WERI-Rb-1 (cell line): ENCODE measurements at places on chromosomes 6 and 20.
A peak's percentile ranks its signal among the peaks of the same experiment; 100 is the strongest.

- DNase-seq, result no peak
Measured at GRCh38 chr6:11241793-11242201, 9.3 kb upstream of the NEDD9 start.

GRCh38 chr6:15801912-15802311 is 139.1 kb upstream of the DTNBP1 start:
- DNase-seq, result no peak

DNA sequence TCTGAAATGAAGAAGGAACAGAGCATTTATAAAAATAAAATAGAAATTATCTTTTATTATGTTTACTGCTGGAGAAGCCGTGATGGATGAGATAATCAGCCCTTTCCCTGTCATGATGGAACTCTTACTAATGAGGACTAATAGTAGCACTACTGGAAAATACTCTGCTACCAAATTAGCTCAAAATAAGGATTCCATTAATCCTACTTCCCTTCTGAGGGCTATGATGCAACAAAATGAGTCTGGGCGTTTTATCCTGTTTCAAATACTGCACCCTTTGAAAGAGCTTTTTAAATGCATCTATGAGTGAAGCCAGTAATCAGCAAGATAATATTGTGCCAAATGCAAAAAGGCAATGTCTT is 59.3 kb upstream of the CARMIL1 start:
- no peak for DNase-seq

DNA sequence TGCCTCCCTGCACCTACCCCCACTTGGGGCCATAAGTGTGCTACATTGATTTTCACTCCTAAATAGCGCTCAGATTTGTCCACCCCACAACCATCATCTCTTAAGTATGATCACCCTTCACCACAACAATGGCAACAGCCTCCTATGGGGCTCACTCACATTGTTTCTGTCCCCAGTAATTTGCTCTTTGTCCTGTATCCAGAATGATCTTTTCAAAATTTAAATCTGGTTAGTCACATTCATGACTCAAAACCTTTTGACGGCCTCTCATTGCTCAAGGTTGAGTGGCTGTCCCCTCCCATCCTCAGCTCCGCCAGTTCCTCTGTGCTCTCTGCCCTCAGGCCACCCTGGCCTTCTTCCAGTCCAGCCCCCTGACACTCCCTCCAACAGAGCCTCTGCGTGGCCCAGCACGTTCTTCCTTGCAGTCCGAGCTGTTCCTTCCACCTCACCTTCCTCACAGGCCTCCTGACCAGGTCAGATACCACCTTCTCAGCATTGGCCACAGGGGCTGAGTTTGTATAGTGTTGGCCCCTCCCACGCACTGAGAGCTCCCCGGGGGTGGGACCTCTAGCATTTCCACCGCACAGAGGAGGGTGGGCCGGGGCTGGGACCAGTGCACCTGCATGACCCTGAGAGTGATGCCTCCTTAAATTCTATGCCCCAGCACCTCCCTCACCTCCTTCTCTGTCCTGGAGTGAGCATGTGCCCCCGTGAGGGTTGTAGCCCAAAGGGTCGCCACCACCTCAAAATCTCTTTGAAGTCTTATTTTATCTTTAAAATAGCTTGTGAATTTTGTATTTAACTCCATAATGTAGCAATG is 2.4 kb upstream of the PPP1R3G start:
- DNase-seq, result no peak

DNA sequence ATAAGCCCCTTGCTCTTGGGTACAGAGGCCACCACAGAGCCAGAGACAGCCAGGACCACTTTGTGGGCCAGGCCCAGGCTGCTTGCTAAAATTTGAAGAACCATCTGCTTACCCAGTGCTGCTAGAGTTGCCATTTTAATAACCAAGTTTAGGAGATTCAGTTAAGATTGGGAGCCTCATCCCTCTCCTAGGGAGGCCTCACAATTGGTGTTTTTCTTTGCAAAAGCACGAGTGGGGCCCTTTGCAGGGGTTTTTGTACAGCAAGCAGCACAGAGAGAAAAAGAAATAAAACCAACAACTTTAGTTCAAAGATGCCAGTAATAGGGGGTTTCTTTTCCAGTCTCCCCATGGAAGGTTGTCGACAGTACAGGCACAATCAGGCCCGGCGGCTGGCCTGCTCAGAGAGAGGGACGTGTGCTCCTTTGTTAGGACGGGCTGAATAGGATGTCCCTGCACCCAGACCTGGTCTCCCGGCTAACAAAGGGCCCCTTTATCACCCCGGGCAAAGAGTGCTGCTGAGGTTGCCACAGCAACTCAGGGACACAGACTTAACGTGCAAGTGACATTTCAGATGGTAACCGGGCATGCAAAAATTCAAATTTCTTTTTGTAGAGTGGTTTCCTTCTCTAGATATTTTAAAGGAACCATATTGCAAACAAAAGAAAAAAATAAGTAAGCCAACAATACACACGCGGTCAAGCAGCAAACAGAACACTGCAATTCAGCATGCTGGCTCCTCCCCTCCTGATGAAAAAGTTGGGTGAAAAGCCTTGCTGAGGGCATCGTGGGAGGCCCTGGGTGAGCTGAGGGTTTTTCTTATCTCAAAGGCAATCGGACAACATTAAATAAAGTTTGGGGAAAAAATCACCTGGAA is 10.5 kb upstream of the TOX2 start:
- no peak for DNase-seq

GRCh38 chr20:24995741-24996448 is 3.3 kb upstream of the APMAP start:
- no peak for DNase-seq

- DNase-seq, result no peak
Measured at GRCh38 chr20:37729909-37730308, 36.1 kb downstream of the CTNNBL1 start.

- DNase-seq, result no peak
Measured at GRCh38 chr6:16681260-16681873, 79.9 kb downstream of the ATXN1 start.

DNA sequence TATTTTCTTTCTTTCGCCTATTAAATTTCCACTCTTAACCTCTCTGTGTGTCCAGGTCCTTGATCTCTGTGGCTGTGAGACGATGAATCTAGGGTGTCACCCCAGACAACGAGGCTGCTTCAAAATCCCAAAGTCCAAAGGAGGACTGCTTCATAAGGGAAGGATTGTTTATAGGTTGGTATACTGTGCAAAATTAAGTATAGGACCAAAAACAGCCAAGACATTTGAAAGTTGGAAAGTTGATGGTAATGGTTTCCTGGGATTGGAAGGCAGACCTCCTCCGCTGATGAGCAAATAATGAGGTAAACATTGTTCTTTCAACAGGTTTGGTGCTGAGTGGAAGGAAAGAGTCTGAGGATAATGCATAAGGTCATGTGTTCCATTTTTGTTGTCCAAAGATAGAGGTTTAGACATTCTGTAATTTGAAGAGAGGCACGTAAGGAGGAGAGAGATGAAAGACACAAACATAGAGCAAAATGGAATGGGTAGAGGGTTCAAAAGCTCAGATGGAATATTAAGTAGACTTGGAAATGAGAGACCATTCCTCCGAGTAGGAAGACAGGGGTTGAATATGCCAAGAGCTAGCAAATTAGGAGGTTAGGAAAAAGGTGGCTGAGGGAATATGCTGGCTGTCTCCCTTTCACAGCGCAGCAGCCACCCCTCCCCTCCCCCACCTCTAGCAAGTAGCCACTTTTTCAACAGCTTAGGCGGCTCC is 24.8 kb downstream of the ZNF311 start:
- peak; percentile 64 for DNase-seq

DNA sequence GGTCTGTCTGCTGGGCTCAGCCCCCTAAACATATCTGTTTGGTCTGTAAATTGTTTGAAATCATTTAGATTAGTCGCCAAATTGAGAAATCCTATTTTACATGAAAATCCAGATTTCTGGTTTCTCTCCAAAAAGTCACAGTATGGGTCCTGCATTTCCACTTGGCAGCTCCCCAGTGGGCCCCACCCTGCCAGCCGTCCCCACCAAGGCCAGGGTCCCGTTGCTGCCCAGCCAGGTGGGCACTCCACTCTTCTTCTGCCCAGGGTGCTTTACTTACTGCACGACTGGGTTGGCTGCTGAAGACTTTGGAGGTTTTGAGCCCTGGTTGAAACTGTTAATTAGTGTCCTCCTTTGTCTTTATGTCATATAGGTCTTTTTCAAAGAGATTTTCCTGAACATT is 50.4 kb downstream of the ARFGEF2 start:
- no peak for DNase-seq

GRCh38 chr6:147417954-147418353 is 90.5 kb upstream of the SAMD5 start:
- DNase-seq, result no peak

DNA sequence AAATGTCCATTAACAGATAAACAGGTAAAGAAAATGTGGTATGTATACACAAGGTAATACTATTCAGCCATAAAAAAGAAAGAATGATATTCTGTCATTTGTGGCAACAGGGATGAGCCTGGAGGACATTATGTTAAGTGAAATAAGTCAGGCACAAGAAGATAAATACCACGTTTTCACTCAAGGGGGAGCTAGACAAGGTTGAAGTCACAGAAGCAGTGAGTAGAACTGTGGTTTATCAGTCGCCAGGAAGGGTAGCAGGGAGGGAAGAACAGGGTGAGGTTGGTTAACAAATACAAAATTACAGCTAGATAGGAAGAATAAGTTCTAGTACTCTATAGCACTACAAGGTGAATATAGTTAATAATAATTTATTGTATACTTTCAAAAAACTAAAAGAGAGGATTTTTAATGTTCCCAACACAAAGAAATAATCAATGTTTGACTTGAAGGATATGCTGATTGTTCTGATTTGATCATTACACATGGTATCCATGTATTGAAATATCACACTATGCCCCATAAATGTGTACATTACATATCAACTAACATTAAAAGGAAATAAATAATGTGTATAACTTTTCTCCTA is 21.1 kb downstream of the RTN4IP1 start:
- DNase-seq, result peak; percentile 27

DNA sequence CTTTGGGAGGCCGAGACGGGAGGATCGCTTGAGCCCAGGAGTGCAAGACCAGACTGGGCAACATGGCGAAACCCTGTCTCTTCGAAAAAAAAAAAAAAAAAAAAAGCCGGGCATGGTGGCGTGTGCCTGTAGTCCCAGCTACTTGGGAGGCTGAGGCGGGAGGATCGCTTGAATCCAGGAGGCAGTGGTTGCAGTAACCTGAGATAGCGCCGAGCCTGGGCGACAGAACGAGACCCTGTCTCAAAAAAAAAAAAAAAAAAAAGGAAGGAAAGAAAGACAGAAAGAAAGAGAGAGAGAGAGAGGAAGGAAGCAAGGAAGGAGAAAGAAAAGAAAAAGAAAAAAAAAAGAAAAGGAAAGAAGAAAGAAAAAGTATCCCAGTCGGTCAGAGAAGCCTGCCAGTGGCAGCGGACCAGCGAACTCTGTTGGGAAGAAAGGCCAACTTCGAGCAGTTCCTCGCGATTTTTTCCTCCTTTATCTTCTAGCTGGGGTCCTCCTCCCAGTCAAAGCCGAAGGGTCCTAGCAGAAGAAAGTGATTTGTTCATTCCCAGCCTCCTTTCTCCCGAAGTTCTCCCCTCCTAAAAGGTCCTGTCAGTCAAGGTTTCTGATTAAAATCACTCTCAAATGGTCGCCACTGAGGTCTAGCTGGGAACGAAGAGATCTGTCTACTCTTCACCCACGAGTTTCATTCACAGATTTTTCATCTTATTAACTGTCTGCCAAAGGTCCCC is 2.4 kb upstream of the SYCP2L start:
- DNase-seq, result no peak

DNA sequence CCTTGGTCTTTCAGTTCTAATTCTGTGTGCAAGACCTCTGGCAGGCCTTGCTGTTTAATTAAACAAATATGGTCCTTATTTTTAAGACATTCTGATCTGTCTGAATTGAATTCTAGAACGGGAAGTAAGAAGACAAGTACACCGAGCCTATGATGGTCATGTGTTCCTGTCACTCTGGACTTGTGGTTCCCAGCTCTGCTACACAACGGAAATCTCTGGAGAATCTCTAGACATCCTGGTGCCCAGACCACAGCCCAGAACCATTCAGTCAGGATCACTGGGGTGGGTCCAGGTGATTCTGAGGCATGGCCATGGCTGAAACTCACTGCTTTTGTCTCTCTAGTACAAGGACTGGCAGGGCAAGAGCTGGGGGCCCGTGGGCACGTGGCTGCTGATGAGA is 15.9 kb upstream of the KCNK16 start:
- DNase-seq, result no peak

GRCh38 chr6:41470029-41470330 is 76.2 kb upstream of the FOXP4 start:
- no peak for DNase-seq

DNA sequence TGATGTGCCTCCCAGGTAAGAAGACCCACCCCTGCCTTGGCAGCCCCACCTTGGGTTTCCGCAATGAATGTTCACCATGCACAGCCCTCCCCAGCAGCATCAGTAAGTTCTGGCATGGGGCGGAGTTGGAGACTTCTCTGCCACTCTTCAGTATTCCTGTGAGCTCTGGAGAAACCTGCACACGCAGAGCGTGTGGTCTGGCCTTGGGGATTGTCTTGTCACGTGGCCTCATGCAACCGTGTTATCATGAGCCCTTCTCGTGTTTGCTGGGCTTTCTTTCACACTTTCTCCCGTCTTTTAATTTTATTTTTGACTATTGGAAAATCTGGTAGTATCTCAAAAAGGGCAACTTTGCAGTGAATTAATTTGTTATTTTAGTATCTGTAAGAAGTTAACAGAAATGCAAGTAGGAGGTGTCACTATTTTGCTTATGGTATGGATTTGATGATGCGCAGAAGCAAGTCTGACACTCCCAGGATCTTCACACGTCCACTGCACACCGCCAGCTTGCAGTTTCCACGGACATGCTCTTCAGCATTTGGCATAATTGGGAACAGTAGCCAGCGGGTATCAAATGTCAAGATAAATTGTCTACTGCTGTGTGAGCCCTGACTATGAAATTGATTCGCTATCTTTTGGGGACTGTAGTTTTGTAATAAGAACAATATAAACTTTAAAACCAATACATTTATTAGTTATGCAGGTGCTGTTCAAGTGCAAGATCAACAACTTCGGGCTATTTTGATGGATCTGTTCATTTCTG is 463.5 kb downstream of the QKI start:
- no peak for DNase-seq

- no peak for DNase-seq
Measured at GRCh38 chr6:36685926-36686667, 7.6 kb downstream of the CDKN1A start.

DNA sequence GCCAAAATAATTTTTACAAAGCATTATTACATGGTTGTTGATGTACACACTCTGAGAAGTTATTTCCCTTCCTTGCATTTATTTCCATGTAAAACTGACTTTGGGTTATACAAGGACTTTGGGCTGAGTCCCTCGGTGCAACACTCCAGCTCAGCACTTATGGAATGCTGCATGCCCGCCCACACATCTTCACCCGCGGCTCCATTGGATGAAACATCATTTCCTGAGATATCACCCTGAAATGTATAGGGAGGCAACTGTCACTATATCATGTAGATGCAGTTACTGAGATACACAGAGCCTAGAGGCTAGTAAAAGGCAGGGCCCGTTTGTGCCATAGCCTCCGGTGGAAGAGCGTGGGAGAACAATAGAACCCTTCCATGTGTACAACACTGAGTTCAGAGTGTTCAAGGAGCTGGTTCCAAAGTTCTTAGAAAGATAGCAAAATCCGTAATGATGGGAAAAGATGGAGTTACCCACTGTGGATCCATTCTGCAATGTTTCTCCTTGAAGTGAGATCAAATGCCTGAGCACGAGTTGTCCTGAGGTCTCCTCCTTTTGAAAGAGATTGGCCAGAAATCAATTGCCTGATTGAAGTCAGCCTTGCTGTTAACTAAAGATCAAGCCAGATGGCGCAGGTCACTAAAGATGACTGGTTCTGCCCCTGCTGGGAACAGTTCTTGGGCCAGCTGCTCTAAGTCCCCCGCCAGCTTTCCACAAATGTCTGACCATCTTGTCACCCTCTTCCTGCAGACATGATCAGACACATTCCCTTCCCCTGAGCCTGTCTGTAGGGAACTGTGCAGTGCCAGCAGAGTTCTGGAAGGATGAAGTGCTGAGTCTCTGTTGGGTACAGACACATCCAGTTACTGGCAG is 100.9 kb upstream of the IYD start:
- DNase-seq, result peak; percentile 82
